ENCODE measurements at places on chromosomes 12 and 14. TPM values are rescaled to one million over a fixed set of nuclear protein-coding genes. Genes with fewer than 3 reads are reported as not detected.

IFNG-AS1 gene
- total RNA-seq = not detected

DNA sequence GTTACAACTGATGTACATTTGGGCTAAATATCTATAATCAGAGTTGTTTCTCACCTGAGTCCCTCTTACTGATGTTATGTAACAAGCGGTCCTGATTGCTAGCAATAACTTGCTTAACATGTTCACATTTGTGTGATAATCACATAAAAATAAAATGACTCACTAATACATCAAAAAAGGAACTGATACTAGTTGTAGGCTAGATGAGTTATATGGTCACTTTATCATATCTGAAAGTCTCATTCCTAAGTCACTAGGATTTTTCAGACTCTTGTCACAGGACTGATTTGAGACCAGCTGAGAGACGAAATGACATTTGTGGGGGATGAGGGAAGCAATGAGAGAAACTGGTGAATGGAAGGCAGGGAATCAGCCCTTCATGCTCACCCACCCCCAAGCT is 34.3 kb downstream of the NKX2-1 start:
- H3K4me1 ChIP-seq = no peaks in the 10 kb centered on the region
- H3K27me3 ChIP-seq = peaks cover 36% of the 10 kb centered on the region
- no peaks in the 10 kb centered on the region for H3K36me3 ChIP-seq

PTHLH gene
- total RNA-seq = not detected

- no peak for DNase-seq
- H3K27ac ChIP-seq = no peak overlapping the region
- peaks cover 10% of the 10 kb centered on the region for H3K4me1 ChIP-seq
These were observed 324.5 kb downstream of the PCNX1 start for GRCh38 chr14:71231521-71232393.

GRCh38 chr14:20772650-20773049 is 4.4 kb downstream of the EDDM3B start:
- H3K27ac ChIP-seq = no peak overlapping the region
- no peaks in the 10 kb centered on the region for H3K36me3 ChIP-seq
- no peak overlapping the region for H3K4me3 ChIP-seq

DNA sequence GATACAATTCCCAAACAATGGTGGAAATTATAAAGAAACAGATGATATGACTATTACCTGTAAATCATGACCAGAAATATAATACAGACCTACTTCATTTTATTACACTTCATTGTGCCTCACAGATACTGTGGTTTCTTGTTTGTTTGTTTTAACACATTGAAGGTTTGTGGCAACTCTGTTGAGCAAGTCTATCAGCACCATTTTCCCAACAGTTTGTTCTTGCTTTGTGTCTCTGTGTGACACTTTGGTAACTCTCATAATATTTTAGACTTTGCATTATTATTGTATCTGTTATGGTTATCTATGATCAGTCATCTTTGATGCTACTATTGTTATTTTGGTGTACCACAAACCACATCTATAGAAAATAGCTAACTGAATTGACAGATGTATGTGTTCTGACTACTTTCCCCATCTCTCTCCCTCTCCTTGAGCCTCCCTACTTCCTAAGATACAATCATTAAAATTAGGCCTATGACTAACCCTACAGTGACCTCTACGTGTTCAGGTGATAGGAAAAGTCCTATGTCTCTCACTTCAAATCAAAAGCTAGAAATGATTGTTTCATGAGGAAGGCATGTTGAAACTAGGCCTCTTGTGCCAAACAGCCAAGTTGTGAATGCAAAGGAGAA is 49.1 kb downstream of the FBXO33 start:
- peaks cover 19% of the 10 kb centered on the region for H3K4me1 ChIP-seq
- no peak for DNase-seq
- H3K36me3 ChIP-seq = no peaks in the 10 kb centered on the region
- H3K27me3 ChIP-seq = no peaks in the 10 kb centered on the region
- H3K27ac ChIP-seq = peak overlapping the region; percentile 18
- H3K4me3 ChIP-seq = no peak overlapping the region

GRCh38 chr12:131536337-131536736 is 174.6 kb upstream of the SFSWAP start:
- peak overlapping the region; percentile 4 for H3K4me3 ChIP-seq
- no peaks in the 10 kb centered on the region for H3K27me3 ChIP-seq
- DNase-seq = peak; percentile 29

Data from activated T-cell treated with anti-CD3 and anti-CD28 coated beads, Interleukin-2, amount 50 U/mL, for 72 hours (primary cell).